ENCODE measurements at places on chromosomes 13 and 19.

DNA sequence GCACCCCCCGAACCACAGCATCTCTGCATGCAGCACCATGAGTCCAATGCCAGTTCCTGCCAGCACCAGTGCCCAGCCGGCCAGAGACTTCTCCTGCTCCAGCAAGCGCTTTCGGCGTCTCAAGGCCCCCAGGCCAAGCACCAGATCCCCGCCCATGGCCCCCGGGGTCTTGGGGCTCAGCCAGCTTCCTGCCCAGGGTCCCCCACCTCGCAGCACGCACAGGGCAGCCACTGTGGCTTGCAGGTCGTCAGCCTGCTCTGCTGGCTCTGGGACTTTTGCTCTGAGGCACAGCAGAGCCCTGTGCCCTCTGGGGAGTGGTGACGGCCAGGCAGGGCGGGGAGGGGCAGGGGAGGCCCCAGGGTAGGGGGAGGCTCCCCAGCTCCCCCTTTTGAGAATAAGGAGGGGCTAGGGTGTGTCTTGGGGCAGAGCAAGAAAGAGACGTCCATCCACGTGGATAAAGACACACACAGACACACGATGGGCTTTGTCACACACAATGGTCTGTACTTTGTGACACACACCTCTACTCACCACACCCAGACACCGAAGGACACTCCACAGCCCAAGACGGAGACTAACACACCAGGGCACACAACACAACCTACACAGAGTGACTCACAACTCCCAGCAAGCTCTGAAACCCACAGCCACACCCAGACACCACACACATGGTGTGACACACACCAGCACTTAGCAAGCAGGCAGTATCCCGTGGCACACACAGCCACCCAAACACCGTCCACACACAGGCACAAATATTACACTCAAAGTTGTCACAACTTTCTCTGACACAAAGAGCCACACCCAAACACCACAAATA is at the start of gene KCNN4:
Gene KCNN4 (minus strand): TSS at position 268 of the 820 bp plus-strand sequence. CDS start 112 bp downstream, at position 156.
- no peak for DNase-seq

DNA sequence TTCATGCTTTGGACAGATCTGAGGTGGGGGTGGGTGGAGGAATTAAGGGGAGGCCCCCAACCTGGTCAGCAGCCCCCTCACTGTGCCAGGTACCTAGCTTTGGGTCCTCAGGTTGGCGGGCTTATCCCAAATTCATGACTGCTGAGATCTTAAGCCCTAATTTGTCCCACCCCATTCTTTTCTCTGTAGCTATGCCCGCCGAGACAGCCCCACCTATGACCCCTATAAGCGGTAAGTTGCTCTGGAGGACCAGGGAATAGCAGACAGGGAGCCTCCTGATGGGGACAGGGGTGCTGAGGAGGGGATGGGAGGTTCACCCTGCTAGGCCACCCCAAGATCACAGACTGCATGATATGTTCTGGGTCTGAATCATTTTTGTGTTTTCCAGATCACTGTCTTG is 14.3 kb downstream of the ZNF296 start:
- no peak for DNase-seq

DNA sequence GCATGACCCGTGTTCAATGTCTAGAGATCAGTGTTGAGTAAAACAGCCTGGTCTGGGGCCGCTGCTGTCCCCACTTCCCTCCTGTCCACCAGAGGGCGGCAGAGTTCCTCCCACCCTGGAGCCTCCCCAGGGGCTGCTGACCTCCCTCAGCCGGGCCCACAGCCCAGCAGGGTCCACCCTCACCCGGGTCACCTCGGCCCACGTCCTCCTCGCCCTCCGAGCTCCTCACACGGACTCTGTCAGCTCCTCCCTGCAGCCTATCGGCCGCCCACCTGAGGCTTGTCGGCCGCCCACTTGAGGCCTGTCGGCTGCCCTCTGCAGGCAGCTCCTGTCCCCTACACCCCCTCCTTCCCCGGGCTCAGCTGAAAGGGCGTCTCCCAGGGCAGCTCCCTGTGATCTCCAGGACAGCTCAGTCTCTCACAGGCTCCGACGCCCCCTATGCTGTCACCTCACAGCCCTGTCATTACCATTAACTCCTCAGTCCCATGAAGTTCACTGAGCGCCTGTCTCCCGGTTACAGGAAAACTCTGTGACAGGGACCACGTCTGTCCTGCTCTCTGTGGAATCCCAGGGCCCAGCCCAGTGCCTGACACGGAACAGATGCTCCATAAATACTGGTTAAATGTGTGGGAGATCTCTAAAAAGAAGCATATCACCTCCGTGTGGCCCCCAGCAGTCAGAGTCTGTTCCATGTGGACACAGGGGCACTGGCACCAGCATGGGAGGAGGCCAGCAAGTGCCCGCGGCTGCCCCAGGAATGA is 1.5 kb upstream of the CEACAM5 start:
- peak; percentile 46 for DNase-seq

GRCh38 chr19:15169541-15170285 is 31.1 kb downstream of the NOTCH3 start:
- no peak for DNase-seq

- DNase-seq: no peak
Observed at GRCh38 chr19:54673222-54673621, 10.4 kb downstream of the LILRB4 start.

DNA sequence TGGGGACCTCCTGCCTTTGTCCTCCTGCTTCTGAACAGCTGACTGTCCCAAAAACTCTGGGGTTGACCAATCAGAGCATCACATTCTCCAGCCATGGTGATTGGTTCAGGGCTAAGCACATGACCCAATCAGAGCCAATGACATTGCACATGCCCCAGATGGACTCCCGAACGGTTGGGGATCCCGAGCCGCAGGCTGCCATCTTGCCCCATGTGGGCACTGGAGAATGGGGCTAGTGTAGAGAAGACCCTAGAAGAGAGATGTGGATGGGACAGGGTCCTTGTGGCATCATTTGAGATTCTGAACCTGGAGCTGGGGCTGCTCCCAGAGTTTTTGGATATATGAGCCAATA is 31.3 kb upstream of the PEPD start:
- no peak for DNase-seq

DNA sequence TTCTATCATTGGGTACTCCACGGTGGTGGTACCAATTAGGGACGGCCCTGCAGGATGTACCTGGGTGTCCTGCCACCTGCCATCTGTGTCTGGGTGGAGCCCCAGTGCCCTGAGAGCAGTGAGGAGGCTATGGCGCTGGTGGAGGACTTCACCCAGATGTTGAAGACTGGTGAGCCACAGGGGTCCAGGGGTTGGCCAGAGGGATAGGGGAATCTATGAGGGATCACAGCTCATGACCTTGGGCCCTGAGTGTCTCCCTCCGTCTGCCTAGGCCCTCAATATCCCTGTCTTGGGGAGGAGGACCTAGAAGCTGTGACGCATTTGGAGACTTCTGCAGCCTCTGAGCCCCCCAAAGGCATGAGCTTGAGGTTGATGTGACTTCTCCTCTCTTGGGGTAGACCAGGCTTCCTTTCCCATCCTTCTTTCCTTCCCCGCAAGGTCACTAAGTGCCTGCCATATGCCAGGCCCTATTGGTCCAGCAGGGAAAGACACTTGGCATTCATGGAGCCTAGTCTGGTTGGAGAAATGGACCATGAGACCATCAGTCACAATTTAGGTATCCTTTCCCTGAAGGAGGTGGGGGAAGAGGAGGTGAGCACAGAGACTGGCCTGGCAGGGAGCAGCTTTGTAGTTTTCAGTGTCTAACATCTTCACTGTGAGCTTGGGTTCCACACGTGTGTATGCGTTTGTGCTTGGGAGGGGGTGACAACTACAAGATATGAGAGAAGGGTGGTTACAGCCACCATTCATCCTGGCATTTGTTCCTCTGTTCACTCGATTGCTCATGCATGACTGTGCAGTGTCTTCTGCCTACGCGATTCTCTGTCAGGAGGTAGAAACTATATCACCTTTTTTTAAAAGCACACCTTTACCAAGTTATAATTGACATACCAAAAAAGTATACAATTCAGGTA is 5.1 kb upstream of the MZF1 start:
- no peak for DNase-seq

DNA sequence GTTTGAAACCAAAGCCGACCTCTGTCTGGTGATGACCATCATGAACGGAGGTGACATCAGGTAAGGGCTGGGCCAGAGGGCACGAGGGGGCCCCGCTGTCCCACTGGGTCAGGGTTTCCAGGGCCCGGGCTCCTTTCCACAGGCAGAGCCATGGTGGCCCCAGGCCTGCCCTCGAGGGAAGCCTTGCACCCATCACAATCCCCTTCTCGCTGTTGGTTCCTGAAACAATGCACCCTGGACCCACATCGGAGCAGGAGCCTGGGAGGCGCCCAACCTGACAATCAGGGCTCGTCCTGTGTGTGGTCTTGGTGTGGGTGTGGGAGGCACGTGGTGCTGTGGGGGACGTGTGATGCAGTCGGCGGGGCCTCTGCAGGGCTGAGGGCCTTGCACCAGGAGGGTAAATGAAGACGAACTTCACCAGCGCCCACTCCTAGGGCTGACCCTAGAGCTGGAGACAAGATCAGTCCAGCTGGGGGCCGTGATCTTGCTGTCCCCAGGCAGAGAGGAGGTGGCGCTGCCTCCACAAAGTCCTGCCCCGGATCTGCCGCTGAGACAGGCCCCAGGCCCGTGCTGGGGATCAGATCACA is 2.8 kb downstream of the GRK1 start:
- DNase-seq: no peak

GRCh38 chr13:39789451-39789850 is 134.0 kb downstream of the COG6 start:
- DNase-seq: no peak

DNA sequence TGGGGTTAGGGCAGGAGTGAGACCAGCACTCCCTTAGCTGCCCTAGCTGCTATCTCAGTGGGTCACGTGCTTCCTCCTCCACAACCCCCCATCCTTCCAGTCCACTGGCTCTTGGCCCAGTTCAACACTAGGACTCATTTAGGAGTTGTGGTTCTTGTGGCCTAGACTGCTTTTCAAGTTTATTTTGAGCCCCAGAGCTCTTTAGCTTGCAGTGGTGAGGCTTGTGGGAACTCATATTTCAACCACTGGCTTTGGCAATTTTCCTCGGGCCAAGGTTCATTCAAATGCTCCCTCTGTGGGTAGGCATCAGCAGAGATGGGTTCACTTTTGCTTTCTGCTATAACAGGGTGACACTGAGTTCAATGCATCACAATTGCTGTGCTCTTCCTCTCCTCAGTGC is 436.2 kb upstream of the SLITRK5 start:
- DNase-seq: no peak

DNA sequence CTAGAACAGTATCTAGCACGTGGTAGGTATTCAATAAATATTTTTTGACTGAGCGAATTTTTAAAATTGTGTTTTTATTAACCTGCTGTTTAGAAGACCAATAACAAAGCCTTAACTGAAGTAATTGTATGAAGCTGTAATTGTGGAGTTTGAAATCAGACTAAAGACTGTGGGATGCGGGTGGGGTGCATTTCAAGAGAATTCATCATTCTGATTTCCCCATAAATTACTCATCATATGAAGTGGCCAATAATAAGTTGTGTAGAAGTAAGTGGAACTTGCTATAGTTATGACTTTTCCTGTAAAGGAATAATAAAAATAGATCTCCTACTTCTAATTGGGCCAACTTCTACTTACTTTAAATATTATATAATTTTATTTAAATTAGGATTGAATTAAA is 449.3 kb downstream of the PCDH9 start:
- DNase-seq: no peak

GRCh38 chr13:108950333-108951010 is 321.1 kb downstream of the MYO16 start:
- DNase-seq: no peak

- no peak for DNase-seq
Observed at GRCh38 chr19:5357584-5357983, 17.0 kb upstream of the PTPRS start.

GRCh38 chr13:74891610-74892009 is 590.4 kb downstream of the TBC1D4 start:
- no peak for DNase-seq

GRCh38 chr13:87344176-87344575 is 327.0 kb upstream of the SLITRK5 start:
- DNase-seq: no peak

- no peak for DNase-seq
Observed at GRCh38 chr19:28456708-28457320, 756.1 kb downstream of the UQCRFS1 start.

DNA sequence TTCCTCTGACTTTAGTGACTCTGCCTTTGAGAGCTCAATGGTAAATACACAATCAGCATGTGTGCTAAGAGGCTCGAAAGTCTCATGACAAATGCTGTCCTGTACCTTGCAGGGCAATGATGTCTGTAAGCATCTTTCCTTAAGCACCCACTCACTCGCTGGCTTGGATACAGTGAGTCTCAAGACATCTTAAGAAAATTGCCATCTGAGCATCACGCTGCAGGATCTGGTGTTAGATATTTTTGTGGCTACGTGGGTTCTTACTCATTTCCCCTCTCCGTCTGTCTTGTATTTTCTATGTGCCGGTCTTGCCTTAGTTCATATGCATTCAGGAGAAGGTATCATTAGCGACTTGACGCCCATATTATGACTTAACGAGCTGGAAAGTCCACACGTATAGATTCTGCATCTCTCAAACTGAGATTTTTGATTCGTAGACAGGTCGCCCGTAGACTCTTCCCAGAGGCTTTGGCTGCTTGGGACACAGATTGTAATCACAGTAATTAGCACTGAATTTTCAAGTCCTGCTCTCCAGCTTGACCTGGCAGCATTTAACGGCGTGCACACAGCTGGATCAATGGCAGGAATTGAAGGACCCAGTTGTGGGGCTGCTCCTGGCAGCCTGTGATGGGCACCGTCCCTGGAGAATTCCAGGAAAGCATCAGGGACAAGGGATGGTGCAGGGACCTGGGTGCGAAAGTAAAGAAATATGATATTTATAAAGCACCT is 231.2 kb downstream of the ZIC5 start:
- no peak for DNase-seq

- no peak for DNase-seq
Observed at GRCh38 chr13:51557875-51558612, 26.2 kb upstream of the WDFY2 start.

DNA sequence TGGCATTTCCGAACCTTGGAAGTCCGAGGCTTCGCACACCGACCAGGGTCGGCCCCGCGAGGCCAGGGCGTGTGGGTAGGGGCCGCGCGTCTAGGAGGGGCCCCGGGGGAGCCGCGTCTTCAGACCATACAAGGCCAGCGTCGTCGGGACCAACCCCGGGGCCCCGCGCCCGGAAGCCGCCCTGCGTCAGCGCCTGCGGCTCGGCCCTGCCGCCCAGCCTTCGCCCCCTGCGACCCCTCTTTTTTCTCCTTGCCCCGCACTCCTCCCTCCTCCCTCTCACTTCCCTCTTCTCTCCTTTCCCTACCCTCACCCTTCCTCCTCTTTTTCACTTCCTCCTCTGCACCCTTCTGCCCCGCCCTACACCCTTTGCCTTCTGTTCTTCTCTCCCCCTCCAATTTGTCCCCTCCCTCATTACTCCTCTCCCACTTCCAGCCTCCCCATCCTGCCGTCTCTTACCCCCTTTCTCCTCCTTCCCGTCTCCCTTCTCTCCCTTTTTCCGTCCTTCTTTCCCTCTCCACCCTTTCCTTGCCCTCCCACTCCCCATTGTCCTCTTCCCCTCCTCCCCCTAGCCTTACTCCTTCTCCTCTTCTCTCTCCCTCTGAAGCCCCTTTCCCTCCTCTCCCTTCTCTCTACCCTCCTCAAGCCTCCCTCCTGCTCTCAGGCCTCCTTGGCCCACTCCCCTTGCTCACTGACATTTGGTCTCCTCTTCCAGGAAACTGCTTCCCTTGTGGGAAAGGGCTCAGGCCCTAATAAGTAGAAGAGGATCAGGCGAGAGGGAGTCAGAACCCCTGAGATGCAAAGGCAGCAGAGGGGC is 2.2 kb upstream of the PLEKHG2 start:
- peak; percentile 62 for DNase-seq

Data from retina (tissue), 1 donor.